ENCODE measurements at places on chromosomes 1 and 21. TPM values are rescaled to one million over a fixed set of nuclear protein-coding genes. Genes with fewer than 3 reads are reported as not detected.

GRCh38 chr1:96979304-96980268 lies 258.0 kb downstream of the PTBP2 start:
- DNase-seq = peak; percentile 56

GRCh38 chr1:67803380-67804279 lies 29.6 kb downstream of the GNG12 start:
- DNase-seq = no peak

- DNase-seq = no peak
Observed at GRCh38 chr1:218480137-218480536, 135.0 kb downstream of the TGFB2 start.

DNA sequence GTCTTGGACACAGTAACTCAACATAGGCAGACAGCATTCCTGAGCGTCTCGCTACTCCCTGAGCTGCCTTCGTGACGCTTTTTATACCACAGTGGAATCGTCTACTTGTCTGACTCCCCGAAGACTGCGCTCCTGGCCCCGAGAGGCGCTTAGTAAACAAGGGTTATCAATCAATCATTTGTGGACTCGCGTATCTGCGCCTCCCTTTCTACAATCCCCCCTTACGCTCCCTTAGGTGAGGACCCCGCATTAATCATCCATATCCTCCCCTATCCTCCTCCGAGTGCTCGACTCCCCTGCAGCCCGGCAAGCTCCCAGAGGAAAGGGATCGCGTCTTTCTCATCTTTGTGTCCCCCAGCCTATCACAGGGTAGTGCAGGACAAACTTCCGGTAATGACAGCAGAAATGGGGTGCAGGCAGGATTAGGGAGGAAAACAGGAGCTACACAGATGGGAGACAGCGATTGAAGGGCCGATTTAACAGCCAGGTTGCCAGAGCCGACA lies 522 bp downstream of the TMEM59 start:
- peak; percentile 46 for DNase-seq

- no peak for DNase-seq
Observed at GRCh38 chr21:41712730-41713129, 54.1 kb downstream of the RIPK4 start.

DNA sequence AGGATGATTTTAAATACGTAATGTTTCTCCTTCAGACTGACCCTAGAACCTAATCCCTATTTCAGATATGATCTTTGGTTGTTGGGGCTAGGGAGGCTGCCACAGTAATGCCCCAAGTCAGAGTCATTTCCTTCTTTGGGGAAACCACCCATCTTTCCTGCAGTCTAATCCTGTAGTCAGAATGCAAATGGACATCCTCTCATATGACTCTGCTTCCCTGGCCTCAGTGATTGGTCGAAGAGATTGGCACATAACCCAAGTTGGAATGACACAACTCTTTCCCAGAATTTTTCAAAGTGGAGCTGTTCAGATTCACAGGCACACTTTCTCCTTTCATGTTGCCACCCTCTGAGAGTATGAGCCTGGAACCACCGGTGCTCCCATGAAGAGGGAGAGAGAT lies 58.8 kb upstream of the ZNF644 start:
- no peak for DNase-seq

The WDR64 gene
- 0.04 TPM for polyA plus RNA-seq

The CHD5 gene
- polyA plus RNA-seq = 1.6 TPM

DNA sequence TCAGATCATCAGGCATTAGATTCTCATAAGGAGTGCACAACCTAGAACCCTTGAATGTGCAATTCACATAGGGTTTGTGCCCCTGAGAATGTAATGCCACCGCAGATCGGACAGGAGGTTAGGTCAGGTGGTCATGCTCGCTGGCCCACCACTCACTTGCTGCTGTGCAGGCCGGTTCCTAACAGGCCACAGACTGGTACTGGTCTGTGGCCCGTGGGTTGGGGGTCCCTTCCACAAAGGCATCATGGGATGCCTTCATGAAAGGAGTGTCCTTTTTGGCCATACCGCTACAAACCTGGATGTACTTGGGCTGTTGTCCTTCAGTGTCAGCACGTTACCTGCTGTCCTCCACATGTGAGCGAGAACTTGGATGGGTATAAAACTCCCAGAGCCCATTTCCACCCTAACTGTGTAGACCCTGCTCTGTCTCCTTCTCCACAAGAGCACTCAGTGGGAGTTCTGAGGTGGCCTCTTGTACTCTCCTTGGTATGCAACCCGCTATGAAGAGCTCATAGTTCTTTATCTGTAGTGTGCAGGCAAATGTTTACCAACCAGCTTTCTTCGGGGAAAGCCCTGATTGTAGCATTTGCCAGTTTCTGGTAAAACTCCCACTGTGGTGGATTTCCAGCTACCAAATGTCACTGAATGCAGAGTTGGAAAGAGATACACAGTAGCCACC lies 41.7 kb upstream of the SLC19A1 start:
- no peak for DNase-seq

DNA sequence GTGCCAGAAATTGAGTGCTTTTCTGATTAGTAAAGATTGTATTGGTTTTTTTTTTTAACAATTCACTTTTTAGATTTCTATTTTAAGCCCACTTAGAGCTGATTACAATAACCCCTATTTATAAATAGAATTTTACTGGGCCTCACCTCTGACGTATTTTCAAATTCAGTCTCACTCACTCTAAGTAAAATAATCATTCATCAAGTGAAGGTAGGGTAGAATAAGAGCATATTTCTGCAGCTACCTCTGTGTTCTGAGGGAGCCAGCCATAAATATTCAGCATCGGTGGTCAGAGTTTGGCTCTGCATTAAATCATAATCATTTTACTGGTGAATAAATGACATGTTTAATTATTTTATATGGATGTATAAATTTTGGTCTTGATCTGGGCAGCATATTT lies 95.8 kb upstream of the UBE2U start:
- no peak for DNase-seq

- no peak for DNase-seq
Observed at GRCh38 chr1:196180847-196181593, 427.2 kb downstream of the KCNT2 start.

- DNase-seq = no peak
Observed at GRCh38 chr1:46181343-46182260, 5.3 kb upstream of the P3R3URF start.

DNA sequence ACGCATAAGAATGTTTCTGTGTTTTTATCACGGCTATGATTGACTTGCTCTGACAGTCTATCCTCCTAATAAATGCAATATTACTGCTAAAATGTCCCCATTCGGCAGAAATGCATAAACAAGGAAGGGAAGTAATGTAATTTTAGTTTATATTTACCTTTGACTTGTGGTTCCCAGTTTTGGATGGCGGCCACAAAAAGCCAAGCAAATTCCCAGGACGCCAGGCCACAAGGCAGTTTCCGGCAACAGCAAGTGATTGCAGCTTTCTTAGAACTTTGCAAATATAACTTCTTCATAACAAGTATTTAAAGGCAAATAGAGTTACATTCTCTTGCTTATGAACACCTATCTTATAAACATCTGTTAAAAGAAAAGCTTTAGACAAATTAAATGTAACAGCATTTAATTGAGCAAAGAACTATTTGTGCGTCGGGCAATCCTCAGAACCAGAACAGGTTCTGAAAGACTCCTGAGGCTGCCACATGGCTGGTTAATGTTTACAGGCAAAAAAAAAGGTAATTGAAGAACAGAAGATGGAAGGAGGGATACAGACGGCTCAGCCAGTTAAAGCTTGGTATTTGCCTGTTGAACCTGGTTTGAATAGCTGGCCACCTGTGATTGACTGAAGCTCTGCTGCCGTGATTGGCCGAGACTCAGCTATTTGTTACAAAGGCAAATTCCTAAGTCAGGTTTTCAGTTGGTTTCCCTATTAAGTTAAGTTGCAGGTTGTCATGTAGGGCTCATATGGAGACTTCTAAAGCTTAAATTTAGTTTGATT lies 80.8 kb downstream of the C21orf91 start:
- no peak for DNase-seq

GRCh38 chr1:67761730-67762129 lies 71.5 kb downstream of the GNG12 start:
- no peak for DNase-seq

- DNase-seq = no peak
Observed at GRCh38 chr1:214444182-214444939, 107.0 kb downstream of the PTPN14 start.

The OR6K3 gene
- polyA plus RNA-seq = not detected

DNA sequence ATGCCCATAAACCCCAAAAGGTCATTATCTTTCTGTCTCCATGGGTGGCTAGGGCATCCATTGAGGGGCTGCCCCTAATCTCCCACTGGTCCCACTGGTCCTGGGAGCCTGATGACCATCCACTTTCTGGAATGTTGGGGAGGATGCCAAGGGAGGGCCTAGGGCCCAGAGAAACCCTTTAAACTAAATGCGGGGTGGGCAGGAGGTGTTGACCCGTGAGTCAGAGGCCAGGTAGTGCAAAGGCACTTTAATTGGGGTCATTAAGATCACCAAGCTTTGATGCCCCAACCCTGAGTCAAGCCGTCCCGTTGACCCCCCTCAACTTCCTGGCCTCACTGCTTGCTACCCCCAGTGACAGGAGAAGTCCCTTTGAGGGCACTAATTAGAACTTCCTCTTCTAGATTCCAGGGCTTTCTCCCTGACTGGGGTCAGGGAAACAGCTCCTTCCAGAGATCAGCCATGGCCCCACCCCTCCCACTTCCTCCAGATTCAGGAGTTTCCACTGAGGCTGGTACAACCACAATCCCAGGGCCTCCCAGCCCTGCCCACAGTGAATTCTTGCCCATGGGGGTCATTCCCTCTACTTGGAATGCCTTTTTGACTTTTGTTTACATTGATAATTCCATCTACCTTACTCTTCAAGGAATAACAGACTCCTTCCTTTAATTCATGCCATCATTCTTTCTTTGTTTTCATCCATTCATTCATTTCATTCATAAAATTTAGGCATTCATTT lies 15.5 kb upstream of the SERINC2 start:
- DNase-seq = no peak

The PODN gene
- 224 TPM for polyA plus RNA-seq

DNA sequence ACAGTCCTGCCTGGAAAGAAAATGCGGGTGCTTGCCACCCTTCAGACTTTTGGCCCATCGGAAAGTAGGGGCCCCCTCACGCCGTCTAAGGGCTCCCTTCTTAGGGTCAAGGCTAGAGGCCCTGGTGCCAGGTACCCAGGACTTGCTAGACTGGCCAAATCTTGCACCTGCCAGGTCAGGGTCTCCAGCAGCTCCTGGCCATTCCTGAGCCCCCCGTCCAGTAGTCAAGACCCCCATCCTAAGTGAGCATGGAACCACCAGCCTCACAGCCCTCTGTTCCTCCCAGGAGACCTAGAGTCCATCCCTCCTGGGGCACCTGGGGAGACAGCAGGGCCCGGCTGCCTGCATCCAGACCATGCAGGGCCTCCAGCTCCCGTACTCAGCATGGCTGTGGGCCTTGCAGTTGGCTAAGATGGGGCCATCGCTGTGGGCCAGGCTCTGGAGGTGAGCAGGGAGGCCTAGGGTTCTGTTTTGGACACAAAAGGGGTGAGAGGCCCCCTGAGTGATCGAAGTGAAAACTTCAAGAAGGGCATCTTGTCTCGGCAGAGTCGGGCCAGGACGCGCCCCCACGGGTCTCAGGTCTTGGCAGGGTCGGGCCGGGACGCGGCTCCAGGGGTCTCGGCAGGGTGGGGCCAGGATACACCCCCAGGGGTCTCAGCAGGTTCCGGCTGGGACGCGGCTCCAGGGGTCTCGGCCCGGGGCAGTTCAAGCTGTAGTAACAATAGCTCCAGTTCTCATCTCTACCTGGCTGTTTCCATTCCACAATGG lies 5.9 kb downstream of the FNDC10 start:
- DNase-seq = no peak

The SDF4 gene
- polyA plus RNA-seq = 176 TPM

DNA sequence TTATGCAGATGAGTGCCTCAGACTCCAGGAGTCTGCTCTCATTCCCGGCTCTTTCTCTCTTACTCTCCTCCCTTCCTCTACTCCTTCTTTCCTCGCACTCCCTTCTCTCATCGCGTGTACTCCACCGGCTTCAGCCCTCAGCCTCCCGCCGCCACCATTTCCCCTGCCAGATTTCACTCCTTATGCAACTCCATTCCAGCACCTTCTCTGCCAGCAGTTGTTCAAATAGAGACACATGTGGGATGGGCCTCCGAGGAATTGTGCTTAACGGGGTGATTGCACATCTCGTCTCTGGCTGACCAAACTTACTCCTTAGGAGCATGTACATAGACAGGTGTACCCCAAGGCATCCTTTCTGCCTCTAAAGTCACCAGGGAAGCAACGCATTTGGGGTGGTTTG lies 2.1 kb downstream of the CNTN2 start:
- no peak for DNase-seq

The FAM167B gene
- 8.2 TPM for polyA plus RNA-seq

DNA sequence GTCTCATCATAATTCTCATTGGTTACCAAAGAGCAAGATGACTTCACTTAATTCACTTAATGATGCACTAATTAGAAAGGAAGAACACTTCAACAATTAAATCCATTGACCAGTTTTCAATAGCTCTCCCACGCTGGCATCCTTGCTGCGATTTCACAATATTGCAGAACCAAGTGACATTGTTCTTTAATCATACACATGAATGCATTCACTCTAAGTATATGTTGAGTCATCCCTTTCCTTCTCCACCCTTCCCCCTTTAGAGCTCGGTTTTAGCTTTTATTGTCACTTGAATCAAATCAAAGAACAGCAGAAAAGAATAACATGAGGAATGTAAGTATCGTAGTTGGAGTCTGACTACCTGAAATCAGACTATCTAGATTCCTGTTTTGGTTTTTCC lies 233.6 kb upstream of the FMN2 start:
- DNase-seq = no peak

The CELA2A gene
- polyA plus RNA-seq = not detected

DNA sequence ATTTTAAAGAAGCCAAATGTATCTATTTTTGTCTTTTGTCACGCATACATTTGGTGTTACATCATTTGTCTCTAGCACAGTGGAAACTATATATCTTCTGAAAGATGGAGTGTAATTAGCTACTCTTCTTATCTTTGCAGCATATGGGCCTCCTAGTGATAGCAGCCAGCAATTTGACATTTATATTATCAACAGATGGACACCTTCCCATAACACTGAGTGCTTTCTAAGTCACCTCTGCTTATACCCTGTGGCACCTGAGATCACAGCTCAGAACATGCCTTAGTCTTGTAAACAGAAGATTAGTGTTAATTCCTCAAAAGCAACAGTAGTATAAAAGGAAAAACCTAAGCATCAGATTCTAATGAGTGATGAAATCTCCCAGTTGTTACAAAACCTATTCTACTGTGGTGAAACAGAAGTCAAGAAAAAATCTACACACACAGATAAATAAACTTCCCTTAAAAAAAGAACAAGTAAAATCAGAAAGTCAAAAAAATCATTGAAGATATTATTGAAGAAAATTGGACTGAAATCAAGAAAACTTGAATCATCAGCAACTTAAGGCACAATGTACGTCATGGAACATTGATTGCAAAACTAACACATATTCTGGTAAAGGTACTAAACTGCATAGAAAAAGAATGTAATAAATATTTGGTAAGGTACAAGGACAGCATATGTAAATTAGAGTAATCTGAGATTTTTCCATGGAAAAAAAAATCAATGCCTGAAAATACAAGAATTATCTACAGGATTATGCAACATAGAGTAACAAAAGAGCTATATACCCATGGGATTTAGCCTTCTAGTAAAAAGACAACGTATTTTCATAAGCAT lies 61.7 kb downstream of the KCNT2 start:
- DNase-seq = no peak

The CHI3L2 gene
- 4.9 TPM for polyA plus RNA-seq
